NK-92 treated with Interleukin-12 subunit alpha and Interleukin-12 subunit beta, amount 100 ng/mL, for 24 hours (cell line): ENCODE measurements at places on chromosomes 5 and 9.

DNA sequence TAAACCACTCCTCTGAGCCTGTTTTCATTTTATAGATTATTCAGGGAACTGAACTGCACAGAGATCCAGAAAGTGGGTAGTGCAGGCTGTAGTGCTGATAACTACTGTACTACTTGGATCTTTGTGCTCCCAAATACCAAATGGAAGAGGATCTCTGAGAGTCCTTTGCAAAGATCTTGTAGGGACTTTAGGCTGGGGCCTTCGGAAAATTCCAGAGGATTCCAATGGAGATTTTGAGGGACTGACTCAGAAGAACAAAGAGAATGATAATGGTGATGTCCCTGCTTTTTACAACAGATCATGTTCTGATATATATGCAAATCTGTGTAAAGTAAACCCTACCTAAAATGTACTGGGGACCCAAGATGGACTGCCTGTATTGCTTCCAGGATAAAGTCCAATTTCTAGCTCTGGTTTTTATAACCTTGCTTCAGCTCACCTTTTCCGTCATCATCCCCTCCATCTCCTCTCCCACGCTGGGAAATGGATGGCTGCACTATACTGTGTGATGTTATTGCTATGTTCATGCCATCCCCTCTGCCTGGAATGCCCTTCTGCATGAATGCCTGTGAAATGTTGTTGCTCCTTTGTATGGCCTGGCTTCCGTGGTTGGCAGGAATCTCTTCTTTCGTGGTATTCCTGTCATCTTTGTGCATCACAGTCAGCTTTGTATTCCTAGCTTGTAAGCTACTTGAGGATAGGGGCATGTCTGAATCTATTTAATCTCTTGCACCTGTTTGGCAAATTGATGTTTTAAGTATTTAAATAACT is 9.7 kb upstream of the PSMD5 start:
- DNase-seq, result no peak

GRCh38 chr5:55222092-55222984 is 4.8 kb downstream of the MCIDAS start:
- no peak for DNase-seq

DNA sequence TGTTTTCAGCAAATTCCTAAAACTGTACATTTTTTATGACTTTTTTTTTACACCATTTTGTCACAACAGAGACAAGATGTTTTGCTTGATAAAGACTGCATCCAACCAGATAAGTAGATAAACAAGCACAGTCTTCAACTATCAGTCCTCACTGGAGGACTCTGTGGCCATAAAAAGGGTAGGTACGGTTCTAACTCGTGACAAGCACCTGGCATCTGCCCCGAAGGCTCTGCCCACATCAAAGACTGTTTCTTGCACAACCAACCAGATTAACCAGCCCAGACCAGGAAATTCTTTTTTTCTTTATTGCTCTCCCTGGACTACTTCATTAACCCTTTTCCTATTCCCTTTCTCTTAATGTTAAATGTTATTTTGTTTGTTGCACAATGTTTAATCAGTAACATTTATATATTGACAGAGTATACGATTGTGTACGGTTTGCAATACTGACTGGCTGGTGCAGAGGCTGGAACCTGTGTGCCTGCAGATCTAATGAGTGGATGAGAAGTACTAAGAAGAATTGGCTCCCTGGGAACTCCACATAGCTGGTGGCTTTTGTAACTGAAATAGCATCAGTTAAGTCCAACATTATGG is 74.1 kb downstream of the SERINC5 start:
- DNase-seq, result no peak

DNA sequence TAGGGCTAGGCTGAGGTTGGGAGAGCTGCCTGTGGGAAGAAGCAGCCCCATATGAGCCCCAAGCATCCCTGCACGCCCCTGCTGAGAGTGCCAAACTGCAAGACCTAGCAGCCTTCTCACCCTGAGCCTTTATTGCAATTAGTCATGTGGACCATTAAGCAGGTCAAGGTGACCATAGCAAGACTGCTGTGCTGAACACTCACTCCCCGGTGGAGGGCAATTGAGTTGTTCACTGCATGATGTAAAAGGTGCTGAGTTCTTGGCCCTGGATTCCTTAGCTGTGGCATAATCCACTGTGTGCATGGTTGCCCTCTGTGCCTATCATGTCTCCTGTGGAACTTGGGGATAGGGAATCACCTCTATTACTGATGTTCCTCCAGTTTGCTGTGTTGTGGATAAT is 131.1 kb downstream of the FOXD1 start:
- no peak for DNase-seq

GRCh38 chr5:72505539-72506157 is 1.6 kb downstream of the ZNF366 start:
- DNase-seq, result no peak

- DNase-seq, result no peak
These were observed 73.1 kb downstream of the MAN2A1 start for GRCh38 chr5:109762821-109763220.
